ENCODE measurements at places on chromosomes 1 and 21.

DNA sequence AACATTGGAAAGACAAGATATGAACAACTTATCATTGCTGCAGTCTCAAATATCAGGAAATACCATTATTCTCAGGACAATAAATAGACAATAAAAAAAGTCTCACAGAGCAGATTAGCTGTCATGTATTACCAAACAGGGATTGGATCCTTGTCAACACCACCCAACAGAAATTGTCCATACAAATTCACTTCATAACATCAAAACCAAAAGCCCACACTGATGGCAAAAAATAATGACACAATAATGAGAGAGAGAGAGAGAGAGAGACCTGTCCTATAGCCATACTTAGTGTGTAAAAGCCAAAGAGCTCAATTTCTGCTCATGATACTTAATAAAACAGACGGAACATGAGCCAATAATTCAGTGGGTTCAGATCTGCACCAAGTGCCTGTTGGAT lies 96.5 kb downstream of the PPIAL4G start:
- DNase-seq, result no peak

GRCh38 chr21:46194374-46195334 lies 10.4 kb upstream of the SPATC1L start:
- DNase-seq, result no peak

- DNase-seq, result no peak
These were observed 126.8 kb downstream of the PIK3R3 start for GRCh38 chr1:46005594-46005993.

DNA sequence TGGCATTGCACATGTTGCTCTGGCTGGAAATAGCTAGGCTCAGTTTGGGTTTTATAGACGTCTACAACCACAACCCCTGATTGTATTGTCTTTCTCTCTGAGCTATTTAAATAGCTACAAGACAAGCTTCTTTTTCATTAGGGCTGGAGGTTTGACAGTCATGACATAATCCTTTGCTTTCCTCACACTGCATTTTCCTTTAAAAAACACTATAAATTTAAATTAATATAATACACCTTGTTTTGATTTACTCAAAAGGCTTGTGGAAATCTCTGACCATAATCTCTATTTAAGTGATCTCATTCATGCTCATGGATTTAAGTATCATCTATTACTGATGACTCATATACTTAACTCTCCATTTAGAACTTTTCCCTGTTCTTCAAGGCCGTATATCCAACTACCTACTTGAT lies 50.4 kb upstream of the PTGFR start:
- DNase-seq, result no peak

All from stimulated activated CD4-positive, alpha-beta T cell treated with anti-CD3 and anti-CD28 coated beads, Interleukin-2, amount 100 ng/mL, for 24 hours (primary cell).